Suprapubic skin (tissue), 4 donors: ENCODE measurements at places on chromosomes 7 and 10.

- no peak for DNase-seq
Measured at GRCh38 chr7:42222891-42223290, 14.1 kb downstream of the GLI3 start.

DNA sequence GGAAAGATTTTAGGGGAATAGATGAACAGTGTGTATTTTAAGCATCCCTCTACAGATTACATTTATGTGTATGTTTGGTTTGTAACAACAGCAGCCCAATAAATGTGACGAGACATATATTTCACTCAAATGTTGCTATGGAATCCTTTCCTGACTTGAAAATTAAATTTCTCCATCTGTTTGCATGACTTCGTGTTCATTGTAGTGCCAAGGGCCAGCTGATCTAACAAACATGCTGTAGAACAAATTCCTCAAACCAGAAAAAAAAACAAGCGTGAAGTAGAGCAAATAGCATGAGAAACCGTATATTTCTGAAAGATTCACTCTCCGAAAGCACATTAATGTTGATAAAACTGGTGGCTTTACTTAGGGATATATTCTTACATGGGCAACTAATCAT lies 87.8 kb downstream of the NRCAM start:
- no peak for DNase-seq

- DNase-seq: no peak
Measured at GRCh38 chr7:134084488-134085144, 42.5 kb upstream of the LRGUK start.

DNA sequence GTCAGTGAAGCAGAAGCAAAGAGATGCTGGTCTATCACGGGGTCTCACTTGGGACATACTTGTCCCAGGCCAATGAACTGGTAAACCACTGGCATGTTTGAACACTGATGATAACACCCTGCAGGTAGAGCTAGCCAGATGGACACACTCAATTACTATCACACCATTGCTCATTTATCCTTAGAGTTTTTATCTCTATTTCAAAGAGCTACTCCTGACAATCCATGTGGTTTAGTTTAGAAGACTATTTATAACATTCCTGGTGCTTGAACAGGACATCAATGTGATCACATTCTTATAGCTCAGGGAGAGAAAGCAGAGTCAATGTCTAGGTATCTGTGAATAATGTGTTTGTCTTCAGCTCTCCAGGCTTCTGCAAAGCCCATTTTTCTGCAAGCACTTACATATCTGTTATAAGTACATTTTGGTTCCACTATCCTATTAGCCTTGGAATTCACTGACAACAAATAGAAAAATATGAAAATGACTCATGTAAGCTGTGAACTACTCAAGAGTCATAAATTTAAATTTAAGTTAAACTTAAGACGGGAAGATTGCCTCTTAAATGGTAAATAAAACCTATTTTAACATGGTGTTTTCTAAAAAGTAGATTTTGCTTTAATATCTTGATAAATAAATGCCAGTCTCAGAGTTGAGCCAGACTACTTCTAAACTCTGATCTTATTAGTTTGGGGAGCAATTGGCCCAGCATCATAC lies 106.7 kb upstream of the MBL2 start:
- DNase-seq: no peak

DNA sequence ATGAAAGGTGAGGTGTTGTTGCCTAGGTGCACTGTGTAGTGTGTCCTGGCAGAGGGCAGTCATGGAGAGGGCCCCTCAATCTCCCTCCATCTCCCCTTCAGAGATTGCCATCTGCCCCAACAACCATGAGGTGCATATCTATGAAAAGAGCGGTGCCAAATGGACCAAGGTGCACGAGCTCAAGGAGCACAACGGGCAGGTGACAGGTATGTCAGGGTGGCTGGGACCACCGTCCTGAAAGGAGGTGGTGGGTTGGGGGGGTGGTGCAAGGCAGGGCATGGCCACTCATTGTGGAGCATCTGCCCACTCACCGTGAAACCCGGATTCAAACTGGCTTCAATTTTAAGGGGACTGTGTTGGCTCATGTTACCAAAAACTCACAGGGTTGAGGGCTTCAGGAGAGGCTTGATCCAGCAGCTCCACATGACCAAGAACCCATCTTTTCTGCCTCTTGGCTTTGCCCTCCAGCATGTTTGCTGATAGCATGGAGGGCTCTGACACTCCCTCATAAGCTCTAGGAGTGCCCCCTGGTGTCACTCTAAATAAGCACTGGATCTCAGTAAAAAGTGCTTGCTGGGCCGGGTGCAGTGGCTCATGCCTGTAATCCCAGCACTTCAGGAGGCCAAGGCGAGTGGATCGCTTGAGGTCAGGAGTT lies 12.2 kb downstream of the ARPC1B start:
- DNase-seq: no peak

GRCh38 chr10:97321804-97322190 lies 2.7 kb downstream of the FRAT1 start:
- no peak for DNase-seq

DNA sequence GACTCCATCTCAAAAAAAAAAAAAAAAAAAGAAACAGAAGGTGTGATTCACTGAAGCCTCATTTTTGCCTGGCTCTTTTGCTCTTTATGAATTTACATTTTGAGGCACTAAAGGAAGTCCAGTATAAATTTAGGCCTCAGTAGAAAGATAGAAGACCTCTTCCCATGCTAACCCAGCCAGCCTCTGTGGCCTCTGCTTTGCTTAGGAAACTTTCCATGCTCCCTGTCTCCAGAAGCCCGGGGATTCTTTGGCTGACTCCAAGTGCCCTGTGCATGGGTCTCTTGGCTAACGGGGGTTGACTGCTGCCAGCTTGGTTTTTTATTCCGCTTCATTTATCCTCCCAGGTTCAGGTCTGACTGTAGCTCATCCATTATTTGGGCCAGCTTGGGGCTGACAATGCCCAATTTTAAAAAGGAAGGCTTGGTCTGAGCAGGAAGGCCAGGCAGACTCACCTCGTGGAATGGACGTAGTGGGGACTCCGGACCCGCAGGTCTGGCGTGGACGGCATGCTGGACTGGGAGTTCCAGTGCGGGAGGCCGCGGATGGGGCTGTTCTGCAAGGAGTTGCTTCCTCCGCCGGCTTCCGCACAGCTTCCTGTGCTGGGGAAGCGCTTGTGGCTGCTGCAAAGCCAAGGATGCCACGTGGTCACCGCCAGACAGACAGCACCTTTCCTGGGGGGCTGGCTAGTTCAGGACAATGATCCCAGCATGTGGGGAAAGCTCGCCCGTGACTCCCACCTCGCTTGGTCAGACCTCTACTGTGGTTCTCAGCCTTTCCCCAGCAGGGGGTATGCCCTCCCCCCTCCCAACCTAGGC lies 72.3 kb downstream of the PRPF18 start:
- DNase-seq: no peak

DNA sequence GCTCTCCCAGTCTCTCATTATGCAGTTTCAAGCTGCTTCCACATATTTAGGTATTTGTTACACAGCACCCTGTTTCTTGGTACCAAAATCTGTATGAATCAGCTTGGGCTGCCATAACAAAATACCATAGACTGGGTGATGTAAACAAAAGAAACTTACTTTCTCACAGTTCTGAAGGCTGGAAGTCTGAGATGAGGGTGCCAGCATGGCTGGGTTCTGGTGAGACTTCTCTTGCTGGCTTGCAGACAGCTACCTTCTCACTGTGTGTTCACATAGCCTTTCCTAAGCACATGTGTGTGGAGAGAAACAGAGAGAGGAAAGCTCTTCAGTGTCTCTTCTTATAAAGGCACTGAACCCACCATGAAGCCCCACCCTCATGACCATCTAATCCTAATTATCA lies 15.7 kb upstream of the CBLL1 start:
- DNase-seq: no peak

DNA sequence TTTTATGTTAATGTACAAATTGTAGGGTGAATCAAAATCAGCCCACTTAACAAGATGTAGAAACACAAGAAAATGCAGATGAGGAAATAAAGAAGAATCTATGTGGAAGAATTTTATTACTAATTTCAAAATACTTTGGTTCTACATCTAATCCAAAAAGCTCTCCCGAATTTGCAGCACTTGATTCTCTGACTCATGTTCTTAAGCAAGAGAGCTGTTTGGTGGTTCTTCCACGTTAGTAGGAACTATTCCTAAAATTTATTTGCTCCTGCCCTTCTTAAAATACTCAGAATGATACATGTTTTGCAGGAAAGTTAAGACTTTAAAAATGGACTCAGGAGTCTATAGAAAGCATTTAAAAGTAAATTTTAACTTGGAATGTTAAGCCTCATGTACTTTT lies 91.8 kb downstream of the ZMYND11 start:
- DNase-seq: no peak

DNA sequence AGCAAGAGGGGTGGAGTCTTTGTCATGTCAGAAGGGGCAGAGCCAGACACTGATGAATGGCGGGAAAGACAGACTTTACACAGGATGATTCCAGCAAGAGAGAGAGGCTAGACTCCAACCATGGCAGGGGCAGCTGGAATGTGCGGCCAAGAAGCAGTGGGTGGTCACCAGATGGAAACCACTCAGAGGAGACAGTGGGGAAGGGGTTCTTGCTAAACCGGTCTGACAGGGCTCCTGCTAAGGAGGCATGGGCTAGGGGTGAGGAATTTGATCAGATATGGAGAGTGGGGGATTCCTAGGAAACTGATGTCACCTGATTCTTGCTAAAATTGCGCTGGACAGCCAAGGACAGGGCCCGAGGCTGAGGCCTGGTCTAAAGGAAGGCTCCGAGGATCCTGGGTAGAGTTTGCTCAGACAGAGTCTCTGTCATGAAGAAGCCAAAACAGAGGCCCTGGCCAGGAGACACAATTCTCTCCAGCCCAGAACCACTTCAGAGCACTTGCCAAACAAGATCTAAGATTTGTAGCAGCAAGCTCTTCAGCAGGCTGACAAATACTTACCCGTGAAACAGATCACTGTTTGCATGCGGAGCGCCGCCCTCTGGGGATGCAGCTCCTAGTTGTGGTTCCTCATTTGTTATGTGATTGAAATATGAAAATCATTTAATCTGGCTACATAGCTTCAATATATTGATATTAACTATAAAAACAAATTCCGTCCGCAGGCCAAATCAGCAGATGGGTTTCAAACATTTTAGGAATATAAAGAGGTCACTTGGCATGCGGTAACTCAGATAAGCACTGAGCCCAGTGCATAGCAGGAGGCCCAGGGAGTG lies 377.0 kb downstream of the TCERG1L start:
- DNase-seq: no peak

- no peak for DNase-seq
Measured at GRCh38 chr10:63266391-63267316, 133.5 kb downstream of the NRBF2 start.

- DNase-seq: no peak
Measured at GRCh38 chr10:62058476-62058875, 157.0 kb downstream of the ARID5B start.

- DNase-seq: no peak
Measured at GRCh38 chr7:30029696-30030095, 1.5 kb downstream of the PLEKHA8 start.

DNA sequence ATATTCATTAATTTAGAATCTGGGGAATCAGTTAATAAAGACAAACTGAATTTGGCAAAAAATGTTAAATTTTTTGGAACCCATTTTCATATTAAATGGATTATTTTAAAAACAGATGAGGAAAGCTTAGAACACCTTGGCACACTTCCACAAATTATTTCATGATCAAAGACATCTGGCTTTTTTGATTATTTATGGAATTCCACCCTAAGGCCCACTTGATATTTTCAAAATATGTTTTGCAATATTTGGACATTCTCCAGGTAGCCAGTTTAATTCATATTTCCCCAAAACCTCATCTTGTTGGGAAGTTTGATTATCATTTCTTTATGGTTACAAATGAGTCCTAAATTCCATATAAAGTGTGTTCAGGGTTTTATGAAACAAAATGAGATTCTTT lies 129.9 kb downstream of the DOCK4 start:
- no peak for DNase-seq

DNA sequence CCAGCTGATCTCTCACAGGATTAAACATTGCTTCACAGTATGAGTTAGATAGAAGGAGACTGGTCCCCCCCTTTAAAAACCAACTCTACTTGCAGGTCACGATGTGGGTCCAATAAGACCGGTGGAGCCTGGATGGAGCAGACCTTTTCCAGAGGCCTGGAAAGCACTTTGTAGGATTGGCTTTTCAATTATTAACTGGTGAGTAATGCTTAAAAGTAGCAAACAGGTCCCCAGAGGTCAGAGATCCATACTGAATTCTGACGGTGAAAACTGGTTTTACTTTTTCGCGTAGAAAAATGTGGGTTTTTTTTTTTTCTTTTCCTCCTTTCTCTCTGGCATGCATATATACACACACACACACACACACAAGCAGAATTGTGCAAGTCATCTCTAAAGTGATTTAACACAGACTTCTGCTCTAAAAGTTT lies 74.9 kb upstream of the OGDHL start:
- no peak for DNase-seq

DNA sequence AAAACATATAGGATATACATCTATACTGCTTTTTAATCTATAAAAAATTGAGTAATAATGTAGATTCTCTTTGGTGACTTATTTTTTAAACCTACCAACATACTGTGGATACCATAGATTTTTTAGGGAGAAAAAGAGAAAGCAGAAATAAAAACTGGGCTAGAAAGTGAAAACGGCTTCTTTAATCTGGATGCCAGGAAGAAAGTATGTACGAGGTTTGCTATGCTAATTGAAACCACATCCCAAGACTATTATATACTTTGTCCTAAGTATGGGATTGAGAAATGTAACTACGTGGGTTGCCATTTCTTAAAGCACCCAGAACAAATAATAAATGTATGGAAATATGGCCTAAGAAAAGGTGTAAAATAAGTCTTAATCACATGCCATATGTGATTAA lies 129.0 kb upstream of the NFE2L3 start:
- DNase-seq: no peak

DNA sequence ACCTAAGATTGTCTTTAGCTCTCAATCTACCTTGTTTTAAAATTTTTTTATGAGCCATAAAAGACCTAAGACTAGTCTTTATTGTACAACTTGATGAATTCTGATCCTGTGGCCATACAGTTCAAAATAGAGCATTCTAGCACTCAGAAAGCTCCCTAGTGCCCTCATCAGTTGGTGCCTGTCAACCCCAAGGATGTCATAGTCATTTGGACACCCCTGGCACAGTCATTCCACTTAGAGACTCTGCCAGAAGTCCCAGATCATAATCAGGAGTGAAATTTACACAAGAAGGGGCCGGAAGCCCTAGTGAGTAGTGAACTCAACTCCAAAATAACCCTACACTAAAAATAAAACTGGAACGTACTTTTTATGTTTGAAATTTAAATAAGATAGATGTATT lies 80.0 kb upstream of the INSIG1 start:
- DNase-seq: no peak
